ENCODE measurements at places on chromosomes 11 and 22.

DNA sequence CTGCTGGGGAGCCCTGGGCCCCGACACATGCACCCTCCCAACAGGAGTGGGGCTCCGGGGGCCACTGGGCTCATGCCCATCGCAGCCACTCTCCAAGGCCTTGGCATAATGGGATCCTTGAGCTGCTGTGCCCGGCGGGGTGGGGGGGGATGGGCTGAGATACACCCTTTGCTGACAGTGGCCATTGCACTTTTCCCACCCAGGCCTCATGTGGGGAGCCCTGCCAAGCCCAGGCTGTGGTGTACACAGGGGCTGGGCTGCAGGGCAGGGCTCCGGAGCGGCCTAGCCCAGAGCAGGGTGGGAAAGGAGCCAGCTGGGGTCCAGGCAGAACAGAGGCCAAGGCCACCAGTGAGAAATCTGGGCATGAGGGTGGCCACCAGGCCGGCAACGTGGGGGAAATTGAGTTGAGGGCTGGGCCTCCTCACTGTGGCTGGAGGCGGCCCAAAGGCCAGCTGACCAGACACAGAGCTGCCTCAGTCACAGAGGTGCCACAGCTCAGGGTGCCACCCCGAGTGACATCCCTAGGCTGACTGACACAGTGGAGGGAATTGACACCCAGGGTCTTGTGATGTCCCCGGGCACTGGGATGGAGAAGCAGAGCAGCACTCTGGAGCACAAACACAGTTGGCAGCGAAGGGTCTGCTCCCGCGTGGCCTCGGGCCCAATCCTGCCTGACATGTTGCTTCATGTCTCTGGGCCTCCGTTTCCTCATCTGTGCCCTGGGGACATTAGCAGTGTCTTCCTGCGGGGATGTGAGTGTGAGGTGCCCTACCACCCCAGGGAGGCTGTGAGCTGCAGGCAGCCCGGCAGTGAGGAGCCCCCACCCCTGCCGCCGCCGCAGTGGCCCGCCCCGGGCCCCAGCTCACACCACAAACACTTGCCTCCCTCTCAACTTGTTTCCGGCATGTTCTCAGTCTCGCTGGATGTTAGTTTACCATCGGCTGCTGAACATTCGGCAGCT, 30.4 kb downstream of the RTN4R start:
- no peak for DNase-seq

DNA sequence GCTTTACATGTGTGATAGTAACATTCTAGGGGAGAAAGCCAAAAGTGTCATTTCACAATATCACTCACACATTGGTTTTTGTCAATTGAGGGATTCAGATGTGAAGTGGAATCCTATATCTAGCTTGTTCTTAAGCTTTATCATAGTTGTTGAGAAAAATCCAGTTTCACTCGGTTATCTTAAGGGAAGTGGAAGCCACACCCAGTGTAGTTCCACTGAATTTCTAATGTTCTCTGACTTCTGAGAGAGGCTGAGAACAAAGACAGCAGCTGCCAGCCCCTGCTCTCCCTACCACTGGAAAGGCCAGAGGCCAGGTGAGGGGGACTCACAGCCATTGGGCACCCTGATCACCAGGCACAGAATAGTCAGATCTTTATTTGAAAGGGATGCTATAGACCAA, 53.7 kb downstream of the THAP12 start:
- DNase-seq: no peak

GRCh38 chr11:34300026-34300925, 57.5 kb downstream of the ABTB2 start:
- DNase-seq: no peak

DNA sequence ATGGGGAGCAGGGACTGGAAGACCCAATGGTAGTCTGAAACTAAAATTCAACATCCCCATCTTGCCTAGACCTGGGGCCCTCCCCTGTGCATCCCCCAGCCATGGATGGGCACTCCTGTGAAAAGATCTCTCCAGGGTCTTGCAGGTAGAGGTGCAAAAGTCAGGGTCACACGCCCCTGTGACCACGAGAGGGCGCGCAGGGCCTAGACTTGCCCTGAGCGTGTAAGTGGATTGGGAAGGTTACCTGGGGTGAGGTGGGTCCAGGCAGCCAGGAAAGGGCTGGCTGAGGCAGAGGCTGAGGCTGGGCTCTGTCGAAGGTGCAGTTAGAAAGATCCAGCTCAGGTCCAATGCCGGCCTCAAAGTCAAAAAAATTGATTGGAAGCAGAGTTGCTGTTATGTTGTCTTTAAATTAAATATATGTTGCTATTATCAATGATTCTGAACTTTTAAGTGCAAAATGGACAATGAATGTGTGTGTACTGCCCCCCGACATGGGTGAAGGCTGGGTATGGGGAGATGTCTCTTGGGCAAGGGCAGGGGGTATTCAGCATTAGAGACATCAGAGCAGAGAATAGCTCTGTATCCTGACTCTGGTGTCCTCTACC, 4.8 kb upstream of the POU2F3 start:
- no peak for DNase-seq

- DNase-seq: no peak
Observed at GRCh38 chr11:125165843-125166763, 1.6 kb downstream of the PKNOX2 start.

DNA sequence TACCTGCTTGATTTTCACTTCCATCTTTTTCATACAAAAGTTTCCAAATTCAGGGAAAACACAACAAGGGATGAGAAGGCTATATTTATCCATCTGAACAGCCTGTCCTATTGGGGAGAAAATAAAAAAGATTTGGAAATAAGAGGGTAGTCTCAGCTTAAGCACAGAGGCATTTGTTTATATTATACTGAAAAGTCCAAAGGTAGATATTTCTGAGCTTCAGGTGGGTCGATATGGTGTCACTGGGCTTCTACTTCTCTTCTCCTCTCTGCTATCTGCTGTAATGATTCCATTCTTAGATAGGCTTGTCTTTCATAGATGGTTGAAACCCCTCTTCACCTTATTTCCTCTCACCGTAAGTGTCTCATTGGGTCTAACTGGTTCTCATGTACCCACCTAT, 337.0 kb downstream of the INSC start:
- no peak for DNase-seq

DNA sequence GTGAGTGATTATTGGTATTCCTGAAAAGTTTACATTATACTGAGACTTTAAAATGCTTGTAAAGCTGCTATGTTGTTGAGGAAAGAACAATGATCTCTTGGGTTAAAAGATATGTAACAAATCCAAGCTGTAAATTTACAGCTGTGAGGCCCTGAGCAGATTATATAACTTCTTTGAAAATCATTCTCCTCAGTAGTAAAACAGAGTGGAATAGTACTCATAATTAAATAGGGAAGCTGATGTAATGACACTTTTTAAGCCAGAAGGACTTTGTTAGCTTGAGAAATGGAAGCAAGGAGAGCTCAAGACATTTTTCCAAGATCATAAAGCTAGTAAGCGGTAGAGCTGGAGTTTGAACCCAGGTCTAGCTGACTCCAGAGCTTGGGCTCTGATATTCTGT, 363.9 kb downstream of the TMEM135 start:
- DNase-seq: no peak

DNA sequence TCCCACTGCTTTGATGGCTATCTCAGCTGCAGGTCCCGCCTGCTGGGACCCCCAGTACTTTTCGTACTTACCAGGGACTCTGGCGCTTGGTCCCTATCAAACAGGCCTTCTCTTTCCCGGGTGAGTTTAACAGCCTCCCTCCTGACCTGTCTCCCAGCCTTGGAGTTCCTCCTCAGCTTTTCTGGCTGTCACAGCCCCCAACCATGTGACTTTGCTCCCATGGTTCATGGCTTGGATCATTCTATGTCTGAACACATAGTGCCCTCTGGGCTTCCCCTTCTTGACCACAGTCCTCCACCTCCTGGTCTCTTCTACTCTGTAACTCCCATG, 56.9 kb downstream of the PARVA start:
- DNase-seq: no peak

DNA sequence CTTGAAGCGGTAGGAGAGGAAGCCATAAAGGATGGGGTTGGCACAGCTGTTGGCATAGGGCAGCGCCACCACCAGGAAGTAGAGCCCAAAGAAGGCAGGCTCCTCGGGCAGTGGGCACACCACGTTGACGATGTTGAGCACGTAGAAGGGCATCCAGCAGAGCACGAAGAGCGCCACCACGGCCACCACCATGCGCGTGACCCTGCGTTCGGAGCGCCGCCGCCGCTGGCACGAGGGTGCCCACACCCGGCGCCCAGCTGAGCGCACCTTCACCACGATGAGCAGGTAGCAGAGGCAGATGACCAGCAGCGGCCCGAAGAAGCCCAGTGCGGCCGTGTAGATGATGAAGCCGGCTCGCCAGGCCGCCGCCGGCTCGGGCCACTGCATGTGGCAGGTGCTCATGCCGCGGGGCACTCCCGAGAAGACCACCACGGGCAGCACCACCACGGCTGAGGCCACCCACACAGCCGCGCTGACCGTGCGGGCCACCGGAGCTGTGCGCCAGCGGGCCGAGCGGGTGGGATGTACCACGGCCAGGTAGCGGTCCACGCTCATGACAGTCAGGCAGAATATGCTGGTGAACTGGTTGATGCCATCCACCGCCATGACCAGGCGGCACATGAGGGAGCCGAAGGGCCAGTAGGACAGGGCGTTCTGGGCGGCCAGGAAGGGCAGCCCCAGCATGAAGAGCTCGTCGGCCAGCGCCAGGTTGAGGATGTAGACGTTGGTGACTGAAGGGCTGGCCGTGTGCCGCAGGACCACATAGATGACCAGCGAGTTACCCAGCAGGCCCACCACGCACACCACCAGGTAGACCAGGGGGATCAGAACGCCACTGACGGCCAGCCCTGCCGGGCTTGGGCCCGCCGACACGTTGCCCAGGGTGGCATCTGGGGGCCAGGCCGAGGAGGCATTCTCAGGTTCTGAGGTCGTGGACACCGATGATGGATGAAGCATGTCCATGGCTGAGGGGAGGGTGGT, 5.1 kb downstream of the SSTR3 start:
- no peak for DNase-seq

GRCh38 chr11:45755281-45755859, 49.6 kb upstream of the SLC35C1 start:
- no peak for DNase-seq

DNA sequence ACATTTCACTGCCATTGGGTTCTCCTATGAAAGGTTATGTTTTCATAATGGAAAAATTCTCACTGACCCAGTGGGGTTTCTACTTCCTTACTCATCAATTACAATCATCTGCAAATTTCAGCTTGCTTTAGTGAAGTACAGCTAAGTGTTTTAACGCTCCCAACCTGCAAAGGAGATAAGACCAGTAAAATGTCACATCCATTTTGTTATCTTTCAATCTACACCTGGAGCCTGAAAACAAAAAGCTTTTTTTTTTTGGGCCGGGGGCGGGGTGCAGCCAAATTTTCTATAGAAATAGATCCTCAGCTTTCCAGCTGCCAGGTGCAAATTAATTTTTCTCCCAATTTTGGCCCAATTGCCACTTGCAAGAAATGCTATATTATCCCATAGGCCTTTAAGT, 40.6 kb downstream of the CADM1 start:
- no peak for DNase-seq

- no peak for DNase-seq
Observed at GRCh38 chr11:116916886-116917285, 79.5 kb upstream of the APOA1 start.

Data from skeletal muscle cell (primary cell).